ENCODE measurements at places on chromosomes 3 and 15. TPM values are rescaled to one million over a fixed set of nuclear protein-coding genes. Genes with fewer than 3 reads are reported as not detected.
A peak's percentile ranks its signal among the peaks of the same experiment; 100 is the strongest.

Gene CLEC3B
- total RNA-seq: 3.5 TPM

GRCh38 chr3:113744941-113745755, 901 bp downstream of the NAA50 start:
- H3K4me3 ChIP-seq: peak overlapping the region; percentile 55
- peaks cover 30% of the 10 kb centered on the region for H3K4me1 ChIP-seq
- H3K36me3 ChIP-seq: no peaks in the 10 kb centered on the region

DNA sequence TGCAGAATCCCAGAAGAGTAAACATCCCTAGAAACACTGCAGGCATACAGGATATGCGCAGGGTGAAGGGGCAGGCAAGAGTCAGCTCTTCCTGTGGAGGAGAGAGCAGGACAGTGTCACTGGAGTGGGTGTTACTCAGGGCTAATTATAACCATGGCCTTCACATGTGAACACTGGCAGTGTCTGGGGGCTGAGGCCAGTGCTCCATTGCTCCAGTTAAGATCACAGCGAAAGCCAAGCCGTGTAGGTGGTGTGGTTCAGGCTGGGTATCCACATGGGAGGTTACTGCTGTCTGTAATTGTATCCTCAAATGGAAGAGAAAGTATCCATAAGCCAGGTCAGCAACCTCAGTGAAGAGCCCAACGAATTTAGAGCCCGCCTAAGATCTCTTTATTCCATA, 84.6 kb downstream of the MESD start:
- DNase-seq: no peak
- H3K36me3 ChIP-seq: no peaks in the 10 kb centered on the region
- no peaks in the 10 kb centered on the region for H3K4me1 ChIP-seq
- no peaks in the 10 kb centered on the region for H3K27me3 ChIP-seq

GRCh38 chr3:102233881-102234280, 200.9 kb upstream of the ZPLD1 start:
- DNase-seq: no peak
- no peaks in the 10 kb centered on the region for H3K36me3 ChIP-seq
- no peak overlapping the region for H3K4me3 ChIP-seq
- H3K27ac ChIP-seq: no peak overlapping the region
- no peaks in the 10 kb centered on the region for H3K4me1 ChIP-seq

DNA sequence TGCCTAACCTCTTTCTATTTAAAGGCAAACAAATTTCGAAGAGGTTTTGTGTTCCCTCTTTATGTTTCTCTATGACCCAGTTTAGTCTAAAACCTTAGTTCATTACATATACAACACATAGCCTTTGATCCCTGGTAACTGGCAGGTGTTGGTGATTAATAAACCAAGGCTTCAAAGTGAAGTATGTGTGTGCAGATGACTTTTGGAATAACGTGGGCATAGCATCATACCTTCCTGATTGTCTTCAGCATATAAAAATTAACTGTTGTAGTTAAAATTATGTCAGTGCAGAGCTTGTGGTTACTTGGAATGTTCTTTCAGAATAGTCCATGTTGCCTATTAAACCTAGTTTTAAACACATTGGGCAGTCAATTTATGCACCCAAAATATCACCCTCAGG, 608.3 kb downstream of the ROBO2 start:
- no peak overlapping the region for H3K27ac ChIP-seq
- no peak overlapping the region for H3K4me3 ChIP-seq
- H3K4me1 ChIP-seq: no peaks in the 10 kb centered on the region
- no peak for DNase-seq

GRCh38 chr15:81301815-81302399, 22.0 kb downstream of the STARD5 start:
- H3K27me3 ChIP-seq: no peaks in the 10 kb centered on the region
- H3K4me3 ChIP-seq: no peak overlapping the region
- no peaks in the 10 kb centered on the region for H3K36me3 ChIP-seq
- H3K27ac ChIP-seq: no peak overlapping the region

DNA sequence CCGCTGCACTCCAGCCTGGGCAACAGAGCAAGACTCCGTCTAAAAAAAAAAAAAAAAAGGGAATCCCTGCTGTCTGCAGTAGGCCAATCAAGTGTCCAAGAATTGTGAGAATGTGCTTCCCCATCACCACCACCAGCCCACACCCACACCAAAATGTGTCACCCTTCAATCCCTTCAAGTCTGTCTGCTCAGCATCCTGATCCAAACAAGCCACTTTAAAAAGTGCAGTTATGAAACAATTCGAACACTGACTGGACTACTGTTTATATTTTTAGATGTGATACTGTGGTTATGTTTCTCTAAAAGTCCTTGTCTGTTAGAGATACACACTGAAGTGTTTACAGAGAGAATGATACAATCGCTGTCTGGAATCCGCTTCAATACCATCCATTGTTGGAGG, 78.1 kb upstream of the CGNL1 start:
- H3K4me3 ChIP-seq: no peak overlapping the region
- H3K27me3 ChIP-seq: no peaks in the 10 kb centered on the region
- H3K36me3 ChIP-seq: no peaks in the 10 kb centered on the region
- no peaks in the 10 kb centered on the region for H3K4me1 ChIP-seq

DNA sequence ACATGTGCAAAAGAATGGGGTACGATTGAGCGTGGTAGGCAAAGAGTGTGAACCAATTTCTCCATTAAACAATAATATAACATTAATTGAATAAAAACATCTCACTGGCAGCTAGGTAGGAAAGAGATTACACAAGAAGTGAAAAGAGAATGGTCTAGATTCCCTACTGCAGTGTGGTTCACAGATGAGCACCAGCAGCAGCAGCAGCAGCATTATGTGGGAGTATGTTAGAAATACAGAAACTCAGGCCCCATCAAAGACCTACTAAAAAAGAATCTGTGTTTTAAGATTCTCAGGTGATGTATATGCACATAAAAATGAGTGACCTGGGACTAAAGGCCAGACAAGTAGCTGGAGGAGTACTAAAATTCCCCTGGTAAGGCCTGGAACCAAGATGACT, 118.2 kb downstream of the ADAM10 start:
- peaks cover 8% of the 10 kb centered on the region for H3K4me1 ChIP-seq
- no peaks in the 10 kb centered on the region for H3K27me3 ChIP-seq
- no peak for DNase-seq

GRCh38 chr3:134611516-134611915, 39.3 kb downstream of the KY start:
- no peaks in the 10 kb centered on the region for H3K27me3 ChIP-seq
- H3K27ac ChIP-seq: no peak overlapping the region
- no peak for DNase-seq
- no peak overlapping the region for H3K4me3 ChIP-seq
- no peaks in the 10 kb centered on the region for H3K4me1 ChIP-seq
- no peaks in the 10 kb centered on the region for H3K36me3 ChIP-seq

Measured in pancreas (tissue), 10 donors.